ENCODE measurements at places on chromosomes 2 and 18. TPM values are rescaled to one million over a fixed set of nuclear protein-coding genes. Genes with fewer than 3 reads are reported as not detected.

TMEM163 gene
- not detected for total RNA-seq

IL1RL1 gene
- 12.3 TPM for total RNA-seq

TUBB8B gene
- 0.76 TPM for total RNA-seq

DNA sequence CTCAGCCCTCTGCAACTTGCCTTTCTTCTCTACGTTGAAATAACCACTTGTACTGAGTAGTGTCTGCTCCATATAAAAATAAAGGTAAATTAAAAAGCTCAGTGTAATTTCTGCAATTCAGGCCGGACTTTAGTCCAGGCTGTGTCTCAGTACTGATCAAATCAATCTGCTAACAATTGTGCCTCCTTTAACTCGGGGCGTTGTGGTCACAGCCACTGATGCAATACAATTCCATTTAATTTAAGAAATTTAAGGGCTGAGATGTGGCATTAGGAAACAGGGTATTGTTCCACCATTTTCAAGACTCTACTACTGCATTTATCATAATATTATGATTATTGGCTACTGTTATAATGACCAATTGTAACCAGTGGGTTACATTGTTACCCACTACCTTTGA, 60.0 kb upstream of the NPAS2 start:
- no peaks in the 10 kb centered on the region for H3K36me3 ChIP-seq
- no peaks in the 10 kb centered on the region for H3K27me3 ChIP-seq
- no peak overlapping the region for H3K27ac ChIP-seq
- H3K4me1 ChIP-seq: peaks cover 6% of the 10 kb centered on the region
- DNase-seq: no peak

- H3K27me3 ChIP-seq: no peaks in the 10 kb centered on the region
- peaks cover 3% of the 10 kb centered on the region for H3K4me1 ChIP-seq
- DNase-seq: peak; percentile 52
- H3K27ac ChIP-seq: peak overlapping the region; percentile 78
- no peaks in the 10 kb centered on the region for H3K36me3 ChIP-seq
- no peak overlapping the region for H3K4me3 ChIP-seq
Observed at GRCh38 chr2:189092936-189093335, 86.6 kb downstream of the COL5A2 start.

UNC80 gene
- total RNA-seq: under 0.01 TPM

- H3K4me3 ChIP-seq: no peak overlapping the region
- H3K4me1 ChIP-seq: no peaks in the 10 kb centered on the region
- H3K27ac ChIP-seq: no peak overlapping the region
- no peak for DNase-seq
- H3K27me3 ChIP-seq: no peaks in the 10 kb centered on the region
- no peaks in the 10 kb centered on the region for H3K36me3 ChIP-seq
Observed at GRCh38 chr18:4284528-4284927, 170.6 kb downstream of the DLGAP1 start.

GRCh38 chr2:194672994-194673393, 984.0 kb upstream of the SLC39A10 start:
- no peaks in the 10 kb centered on the region for H3K36me3 ChIP-seq
- H3K27ac ChIP-seq: no peak overlapping the region
- no peak overlapping the region for H3K4me3 ChIP-seq
- DNase-seq: no peak

CNRIP1 gene
- 40.6 TPM for total RNA-seq

DNA sequence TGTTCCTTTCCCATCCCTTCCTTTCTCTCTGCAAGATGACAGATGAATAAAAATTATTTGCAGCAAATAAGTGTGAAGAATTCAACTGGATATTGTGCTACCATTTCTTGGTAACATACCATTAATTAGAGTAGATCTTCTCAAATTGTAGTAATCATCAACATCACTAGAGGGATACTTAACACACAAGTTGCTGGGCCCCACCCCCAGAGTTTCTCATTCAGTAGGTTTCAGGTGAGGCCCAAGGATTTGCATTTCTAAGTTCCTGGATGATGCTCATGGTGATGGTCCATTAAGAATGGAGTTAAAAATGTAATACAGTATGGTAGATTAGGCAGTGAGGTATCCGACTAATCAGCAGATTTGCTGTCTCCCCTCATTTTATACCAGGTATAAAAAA, 594.0 kb downstream of the ERBB4 start:
- H3K36me3 ChIP-seq: no peaks in the 10 kb centered on the region
- no peaks in the 10 kb centered on the region for H3K27me3 ChIP-seq
- no peak overlapping the region for H3K4me3 ChIP-seq
- DNase-seq: no peak
- H3K4me1 ChIP-seq: no peaks in the 10 kb centered on the region
- no peak overlapping the region for H3K27ac ChIP-seq

TSN gene
- total RNA-seq: 91.4 TPM

LIPG gene
- total RNA-seq: not detected

- H3K4me1 ChIP-seq: no peaks in the 10 kb centered on the region
- no peak overlapping the region for H3K4me3 ChIP-seq
- no peak overlapping the region for H3K27ac ChIP-seq
- H3K36me3 ChIP-seq: no peaks in the 10 kb centered on the region
Observed at GRCh38 chr18:68564351-68564750, 150.6 kb downstream of the TMX3 start.
